ENCODE measurements at places on chromosomes 11 and 22.

DNA sequence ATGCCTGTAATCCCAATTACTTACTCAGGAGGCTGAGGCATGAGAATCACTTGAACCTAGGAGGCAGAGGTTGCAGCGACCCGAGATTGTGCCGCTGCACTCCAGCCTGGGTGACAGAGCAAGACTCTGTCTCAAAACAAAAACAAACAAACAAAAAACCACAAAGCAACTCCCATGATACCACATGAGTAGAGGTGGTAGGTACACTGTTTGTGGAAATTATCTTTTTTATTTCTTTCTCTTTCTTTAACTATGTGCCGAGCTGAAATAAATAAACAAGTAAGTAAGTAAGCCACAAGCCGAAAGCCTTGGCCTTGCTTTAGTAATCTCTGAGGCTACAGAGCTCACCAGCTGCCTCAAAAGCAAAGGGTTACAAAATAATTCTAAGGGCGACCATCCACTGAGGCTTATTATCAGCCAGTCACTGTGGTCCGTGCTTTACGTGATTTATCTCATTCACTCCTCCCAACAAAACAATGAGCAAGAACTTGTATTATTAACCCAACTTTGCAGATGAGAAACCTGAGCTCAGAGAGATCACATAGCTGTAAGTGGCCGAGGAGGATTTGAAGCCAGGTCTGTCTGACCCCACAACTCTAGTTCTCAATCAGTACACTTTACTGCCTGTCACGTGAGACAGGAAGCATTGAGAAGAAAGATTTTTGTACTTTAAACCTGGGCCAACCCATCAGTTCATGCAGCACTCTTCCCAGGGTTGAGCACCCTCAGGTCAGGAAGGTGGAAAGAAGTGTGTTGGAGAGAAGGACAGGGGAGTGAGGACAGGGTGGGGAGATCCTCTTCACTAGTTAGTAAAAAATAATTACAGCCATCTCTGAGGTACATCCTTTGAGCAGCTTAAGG, 69.8 kb upstream of the MTMR2 start:
- DNase-seq = no peak

GRCh38 chr11:72326151-72326848, 82.3 kb upstream of the PHOX2A start:
- no peak for DNase-seq

GRCh38 chr11:49995565-49995964, 13.2 kb upstream of the OR4C12 start:
- no peak for DNase-seq

DNA sequence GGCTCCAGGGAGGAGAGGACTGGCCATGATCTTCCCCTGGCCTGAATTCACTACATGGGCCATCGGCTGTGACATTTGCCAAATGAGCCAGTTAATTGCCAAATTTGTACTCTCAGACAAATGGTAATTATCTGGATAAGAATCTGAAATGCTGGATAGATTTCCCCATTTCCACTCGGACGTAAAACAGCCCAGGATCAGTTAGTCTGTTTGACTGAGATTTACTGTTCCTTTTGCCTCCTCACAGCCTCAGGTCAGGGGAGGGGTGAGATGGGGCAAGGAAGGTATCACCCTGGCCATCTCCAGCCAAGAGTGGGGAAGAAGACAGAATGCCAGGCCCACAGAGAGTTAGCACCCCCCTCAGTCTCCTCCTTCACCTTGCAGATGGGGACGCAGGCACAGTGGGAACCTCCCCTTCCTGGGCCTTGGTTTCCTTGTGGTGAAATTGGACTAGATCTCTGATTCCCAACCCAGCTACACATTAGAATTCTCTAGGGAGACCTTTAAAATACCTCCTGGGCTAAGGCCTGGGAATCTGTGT, 5.2 kb downstream of the TRIM29 start:
- DNase-seq = no peak

- DNase-seq = no peak
These were observed 1.9 kb downstream of the MMP7 start for GRCh38 chr11:102528618-102529017.

GRCh38 chr11:92364177-92364576, 139.6 kb downstream of the FAT3 start:
- no peak for DNase-seq

- DNase-seq = no peak
These were observed 12.5 kb downstream of the PLET1 start for GRCh38 chr11:112248201-112248600.

DNA sequence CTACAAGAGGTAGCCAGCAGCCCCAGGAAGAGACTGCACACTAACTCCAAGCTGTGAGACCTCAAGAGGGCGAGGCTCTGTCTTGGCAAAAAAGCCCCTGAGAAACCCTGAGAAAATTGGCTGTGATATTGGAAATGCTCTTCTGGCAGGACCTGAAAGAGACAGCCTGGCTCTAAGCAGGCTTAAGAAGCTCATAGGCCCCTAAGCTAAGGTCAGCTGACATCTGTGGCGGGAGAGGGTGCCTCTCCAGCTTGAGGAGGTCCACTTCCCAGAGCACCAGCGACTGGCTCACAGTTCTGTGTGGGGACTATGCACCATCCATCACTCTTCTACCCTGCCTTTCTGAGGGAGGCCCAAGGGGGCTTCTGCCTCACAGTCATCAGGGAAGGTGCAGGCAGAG, 12.4 kb downstream of the PLEKHA7 start:
- DNase-seq = no peak

Measured in fibroblast of skin of left biceps (primary cell).